Adrenal gland (tissue), 19 donors: ENCODE measurements at places on chromosomes 2 and 18. TPM values are rescaled to one million over a fixed set of nuclear protein-coding genes. Genes with fewer than 3 reads are reported as not detected.

Gene UCN
- total RNA-seq: 2.9 TPM

Gene STRN
- total RNA-seq: 32.5 TPM

- no peak for DNase-seq
Measured at GRCh38 chr2:235824331-235824730, 330.5 kb downstream of the AGAP1 start.

GRCh38 chr2:96205888-96206287 is 2.7 kb downstream of the STARD7 start:
- no peak for DNase-seq

DNA sequence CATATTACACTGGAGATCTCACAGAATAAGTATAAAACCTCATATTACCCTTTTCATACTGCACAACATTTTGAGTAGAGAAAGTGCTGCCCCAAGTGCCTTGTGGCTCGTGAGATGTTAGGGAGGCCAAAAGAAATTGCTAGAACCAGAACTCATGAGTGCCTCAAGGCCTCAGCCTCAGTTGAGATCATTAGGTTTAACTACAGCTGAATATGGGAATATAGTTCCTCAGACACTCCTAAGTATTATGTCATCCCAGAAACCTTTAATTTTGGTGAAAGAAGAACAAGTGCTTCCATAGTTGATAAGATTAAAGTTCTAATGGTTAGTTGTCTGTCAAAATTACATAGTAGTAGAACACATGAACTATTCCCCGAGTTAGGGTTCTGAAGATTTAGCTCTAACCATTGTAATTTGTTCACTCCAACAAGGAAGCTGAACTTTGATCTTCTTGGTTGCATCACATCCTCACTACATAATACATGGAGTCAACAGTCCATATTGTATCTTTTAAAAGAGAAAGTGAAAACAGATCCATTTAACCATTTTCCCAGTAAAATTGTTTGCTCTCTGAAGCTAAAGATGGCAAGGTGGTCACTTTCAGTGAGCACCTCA is 9.6 kb upstream of the AQP4 start:
- no peak for DNase-seq

- DNase-seq: no peak
Measured at GRCh38 chr18:73381699-73382036, 513.9 kb upstream of the NETO1 start.
